RWPE2 (cell line): ENCODE measurements at places on chromosomes 11 and 22.

- no peak for DNase-seq
These were observed 68.4 kb downstream of the TRAF6 start for GRCh38 chr11:36441610-36442208.

GRCh38 chr22:38786631-38787030, 7.3 kb downstream of the DNAL4 start:
- DNase-seq, result no peak

GRCh38 chr11:104529213-104529612, 365.3 kb upstream of the PDGFD start:
- no peak for DNase-seq

DNA sequence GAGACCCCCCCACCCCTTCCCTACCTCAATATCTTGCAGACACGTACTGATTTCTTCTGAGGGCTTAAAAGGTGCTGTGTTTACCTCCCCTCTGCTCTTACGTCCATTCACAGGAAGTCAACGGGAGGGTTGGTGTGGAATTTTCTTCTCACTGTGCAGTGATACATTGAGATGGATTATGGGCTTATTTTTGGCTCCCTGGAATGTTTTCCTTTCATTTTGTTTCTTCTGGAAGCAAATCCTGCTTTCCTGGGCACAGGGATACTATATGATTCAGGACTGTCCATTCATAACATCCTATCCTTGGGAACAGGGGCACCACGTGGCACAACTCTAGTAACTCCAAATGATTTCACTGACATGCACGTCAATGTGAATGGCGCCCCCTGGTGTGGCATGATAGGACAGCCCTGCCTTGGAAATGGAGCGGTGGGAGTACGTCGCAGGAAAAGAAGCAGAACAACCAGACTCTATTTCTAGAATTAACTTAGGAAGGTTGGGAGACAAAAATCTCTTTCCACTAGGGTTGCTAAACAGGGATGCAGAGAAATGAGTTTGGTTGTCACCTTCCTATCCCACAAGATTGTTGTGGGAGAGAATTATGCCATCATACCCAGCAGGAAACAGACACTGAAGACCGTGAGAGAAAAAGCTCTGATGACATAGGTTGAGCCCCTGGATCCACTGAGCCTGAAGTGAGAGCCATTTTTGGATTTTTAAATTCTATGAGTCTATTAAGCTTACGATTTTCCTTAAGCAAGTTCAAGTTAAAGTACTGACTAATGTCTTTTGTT, 146.5 kb upstream of the RAG2 start:
- DNase-seq, result peak; percentile 57

- DNase-seq, result no peak
These were observed 155.7 kb downstream of the CWF19L2 start for GRCh38 chr11:107301878-107302277.

DNA sequence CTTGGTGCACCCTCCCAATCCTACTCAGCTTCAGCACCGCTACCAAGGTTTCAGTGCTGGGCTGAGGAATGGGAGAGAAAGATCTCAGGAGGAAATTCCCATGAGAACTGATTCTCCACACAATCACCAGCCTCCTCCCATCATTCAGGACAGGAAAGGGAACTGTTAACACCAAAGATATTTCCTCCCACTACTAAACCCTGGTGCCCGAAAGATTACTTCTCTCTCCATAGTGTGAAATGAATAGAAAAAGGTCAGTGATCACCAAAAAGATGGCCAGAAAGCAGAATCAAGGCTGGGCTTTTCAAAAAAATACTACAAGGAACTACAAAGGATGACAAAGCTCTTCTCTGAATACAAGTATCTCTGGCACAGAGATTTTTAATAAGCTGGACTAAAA, 26.1 kb downstream of the TCIRG1 start:
- DNase-seq, result no peak

DNA sequence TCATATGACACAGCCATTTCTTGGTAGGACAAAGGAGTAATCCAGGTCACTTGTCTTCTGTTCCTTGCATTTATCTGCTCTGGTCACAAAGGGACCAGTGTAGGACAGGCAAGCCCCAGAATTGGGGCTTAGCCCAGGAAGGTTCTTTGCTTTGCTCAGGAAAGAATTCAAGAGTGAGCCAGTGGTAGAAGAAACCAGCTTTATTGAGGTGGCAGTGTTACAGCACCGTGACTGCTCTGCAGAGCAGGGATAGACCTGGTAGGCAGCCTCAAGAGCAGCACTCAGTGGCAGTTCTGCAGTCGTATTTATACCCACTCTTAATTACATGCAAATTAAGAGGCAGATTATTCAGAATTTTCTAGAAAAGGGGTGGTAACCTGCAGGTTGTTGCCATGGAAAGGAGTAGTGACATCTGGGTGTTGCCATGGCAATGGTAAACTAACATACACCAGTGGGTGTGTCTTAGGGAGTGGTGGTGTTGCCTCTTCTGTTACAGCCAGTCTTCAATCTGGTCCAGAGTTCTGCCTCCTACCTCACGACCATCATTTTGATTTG, 84.9 kb upstream of the RAB1B start:
- DNase-seq, result no peak

- DNase-seq, result no peak
These were observed 87.7 kb upstream of the SLC25A18 start for GRCh38 chr22:17475318-17476230.

DNA sequence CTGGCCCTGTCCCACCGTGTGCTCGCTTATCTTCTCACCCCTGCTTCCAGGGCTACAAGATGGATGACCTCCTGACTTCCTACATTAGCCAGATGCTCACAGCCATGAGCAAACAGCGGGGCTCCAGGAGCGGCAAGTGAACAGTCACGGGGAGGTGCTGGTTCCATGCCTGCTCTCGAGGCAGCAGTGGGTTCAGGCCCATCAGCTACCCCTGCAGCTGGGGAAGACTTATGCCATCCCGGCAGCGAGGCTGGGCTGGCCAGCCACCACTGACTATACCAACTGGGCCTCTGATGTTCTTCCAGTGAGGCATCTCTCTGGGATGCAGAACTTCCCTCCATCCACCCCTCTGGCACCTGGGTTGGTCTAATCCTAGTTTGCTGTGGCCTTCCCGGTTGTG, 86.5 kb downstream of the MYO7A start:
- DNase-seq, result no peak

DNA sequence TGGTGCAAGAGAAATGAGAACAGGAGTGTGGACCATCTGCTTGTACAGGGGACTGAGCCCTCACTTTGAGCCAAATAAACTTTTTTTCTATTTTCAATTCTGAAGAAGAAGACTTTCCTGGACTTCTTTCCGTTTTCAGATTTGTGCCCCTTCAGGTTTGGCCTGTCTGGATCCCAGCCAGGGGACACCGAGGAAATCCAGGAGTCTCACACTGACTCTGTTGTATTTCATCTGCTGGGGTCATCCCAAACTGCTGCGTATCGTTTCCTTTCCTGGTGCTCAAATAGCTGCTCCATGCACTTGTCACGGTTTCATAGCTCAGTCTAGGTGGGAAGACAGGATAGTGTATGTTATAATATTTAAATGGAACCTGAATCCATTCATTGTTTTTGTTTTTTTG, 51.7 kb downstream of the GGTLC2 start:
- no peak for DNase-seq

DNA sequence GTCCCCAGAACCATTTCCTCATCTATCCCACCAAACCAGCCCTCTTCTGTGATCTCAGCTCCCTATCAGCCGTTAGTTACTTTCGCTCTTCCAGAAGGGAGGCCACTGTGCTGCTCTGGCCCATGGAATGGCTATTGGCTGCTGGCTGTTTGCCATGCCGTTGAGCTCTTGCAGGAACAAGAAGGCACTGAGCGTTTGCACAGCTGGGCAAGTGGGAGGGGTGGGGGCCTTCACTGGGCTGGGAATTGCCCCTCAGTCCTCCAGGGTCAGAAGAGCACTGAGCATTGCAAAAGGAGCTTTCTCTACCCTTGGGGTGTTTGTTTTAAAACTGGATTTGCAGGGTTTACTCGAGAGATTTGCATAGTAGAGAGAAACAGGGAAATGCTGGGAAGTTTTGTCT, 129.0 kb upstream of the PARVA start:
- DNase-seq, result no peak

DNA sequence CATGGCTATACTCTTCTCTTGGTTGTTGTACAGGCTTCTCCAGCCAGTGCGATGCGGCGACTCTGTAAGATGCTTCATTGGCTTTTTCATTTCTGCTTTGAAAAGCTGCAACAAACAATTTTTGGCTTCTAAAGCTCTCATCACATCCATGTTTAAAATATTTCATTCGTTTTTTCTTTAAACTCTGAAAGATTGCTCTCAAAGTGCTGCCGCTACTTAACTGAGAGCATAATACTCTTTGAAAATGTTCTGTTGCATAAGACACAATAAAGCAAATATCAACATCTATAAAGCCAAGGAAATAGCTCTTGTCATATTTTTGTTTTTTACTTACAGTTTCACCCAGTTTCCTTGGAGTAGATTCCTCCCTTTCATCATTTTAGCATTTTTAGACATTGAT, 468.3 kb downstream of the TBC1D22A start:
- DNase-seq, result no peak

- no peak for DNase-seq
These were observed 74.1 kb downstream of the CYB5R2 start for GRCh38 chr11:7599209-7599608.

DNA sequence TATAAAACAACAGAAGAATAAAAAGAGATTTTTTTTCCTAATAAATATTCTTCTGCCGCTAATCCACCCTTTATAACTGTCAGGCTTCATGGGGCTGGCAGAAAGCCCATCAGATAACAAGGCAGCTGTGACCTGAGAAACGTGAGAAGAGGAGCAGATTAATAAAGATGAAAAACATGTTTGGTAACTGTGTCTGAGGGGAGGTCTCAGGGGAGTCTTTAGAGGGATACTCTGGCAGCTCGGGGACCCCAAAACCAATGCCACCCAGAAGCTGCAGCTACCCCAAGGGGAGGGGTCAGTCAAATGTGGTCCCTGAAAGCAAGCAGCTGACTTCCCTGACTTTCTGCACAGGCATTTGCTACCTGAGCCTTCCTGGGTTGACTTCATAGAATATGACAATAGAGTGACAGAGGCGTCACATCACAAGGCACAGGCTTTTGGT, 48.4 kb upstream of the POU2AF1 start:
- DNase-seq, result no peak

DNA sequence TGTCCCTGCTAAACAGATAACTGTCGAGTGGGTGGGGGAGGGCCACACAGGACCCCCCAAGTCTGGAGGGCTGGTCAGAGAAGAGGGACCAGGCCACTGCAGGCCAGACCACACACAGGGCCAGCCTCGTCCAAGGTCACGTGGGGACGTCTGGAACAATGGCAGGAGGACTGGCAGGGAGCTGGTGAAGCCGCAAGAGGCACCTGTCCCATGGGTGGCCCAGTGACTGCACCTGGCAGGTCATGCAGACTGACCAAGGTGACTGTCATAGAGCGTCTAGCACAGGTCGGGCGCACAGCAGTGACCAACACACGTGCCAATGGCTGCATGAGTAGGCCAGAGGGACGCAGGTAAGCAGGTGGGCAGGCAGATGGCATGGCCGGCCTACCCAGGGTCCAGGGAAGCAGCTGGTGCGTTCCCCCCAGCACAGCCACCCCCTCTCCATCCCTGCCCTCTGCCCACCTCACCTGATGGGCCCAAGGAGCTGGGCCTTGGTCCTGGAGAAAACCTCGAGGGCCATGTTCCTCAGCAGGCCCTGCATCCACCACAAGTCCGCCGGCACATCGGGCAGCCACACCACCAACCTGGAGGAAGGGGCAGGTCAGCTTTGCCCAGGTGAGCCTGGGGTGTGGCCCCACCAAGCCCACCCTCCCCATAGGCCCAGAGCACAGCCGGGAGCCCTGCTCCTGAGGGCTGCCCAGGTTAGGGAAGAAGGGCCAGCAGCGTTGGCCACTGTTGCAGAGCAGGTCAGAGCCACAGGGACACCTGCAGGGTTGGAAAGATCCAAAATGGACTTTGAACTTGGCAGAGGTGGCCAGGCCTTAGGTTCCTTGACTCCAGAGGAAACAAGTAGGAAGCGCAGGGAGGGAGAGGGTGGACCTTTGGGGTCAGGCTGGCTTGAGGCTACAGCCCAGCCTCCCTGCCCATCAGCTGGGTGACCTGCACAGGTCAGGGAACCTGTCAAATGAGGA, 10.4 kb downstream of the PNPLA5 start:
- no peak for DNase-seq

GRCh38 chr22:30781271-30781875, 86.7 kb downstream of the OSBP2 start:
- no peak for DNase-seq

DNA sequence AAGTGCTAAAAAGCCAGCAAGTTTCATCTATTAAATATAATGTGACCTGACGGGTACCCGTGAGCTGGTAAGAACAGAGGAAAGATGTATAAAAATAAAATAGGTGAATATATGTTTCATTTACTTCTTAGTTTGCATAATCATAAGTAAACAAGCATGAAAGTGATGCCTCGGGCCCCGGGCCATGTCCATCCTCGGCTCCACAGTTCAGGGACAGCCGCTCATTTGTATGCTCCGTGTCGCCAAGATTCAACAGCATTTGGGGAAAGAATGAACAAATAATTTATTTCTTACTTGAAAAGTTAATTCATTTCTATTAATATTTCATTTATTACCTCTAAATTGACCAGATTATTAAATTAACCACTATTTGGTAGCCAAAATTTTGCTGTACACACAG, 251.8 kb downstream of the NTM start:
- DNase-seq, result no peak

- DNase-seq, result no peak
These were observed 92.3 kb downstream of the GAB2 start for GRCh38 chr11:78325274-78325781.

GRCh38 chr11:10908215-10908951, 50.5 kb upstream of the ZBED5 start:
- no peak for DNase-seq

- no peak for DNase-seq
These were observed 47.7 kb downstream of the C11orf91 start for GRCh38 chr11:33652930-33653329.

DNA sequence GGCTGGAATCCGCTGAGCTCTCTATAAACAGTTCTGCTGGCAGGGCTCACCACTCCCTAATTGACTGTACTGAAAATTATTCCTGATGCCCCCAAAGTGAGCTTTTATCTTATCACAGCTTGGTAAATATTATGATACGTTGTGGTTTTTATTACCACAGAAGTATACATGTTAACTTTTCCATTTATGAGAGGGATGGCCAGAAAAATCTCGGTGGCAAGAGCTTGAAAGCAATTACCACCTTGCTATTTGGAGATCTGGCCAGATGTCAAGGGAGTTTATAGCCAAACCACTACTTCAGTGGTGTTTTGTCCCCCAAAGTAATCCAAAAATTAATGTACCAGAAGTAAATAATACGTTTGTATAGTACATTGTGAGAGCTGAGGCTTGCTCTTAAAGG, 75.4 kb upstream of the RCN1 start:
- no peak for DNase-seq

DNA sequence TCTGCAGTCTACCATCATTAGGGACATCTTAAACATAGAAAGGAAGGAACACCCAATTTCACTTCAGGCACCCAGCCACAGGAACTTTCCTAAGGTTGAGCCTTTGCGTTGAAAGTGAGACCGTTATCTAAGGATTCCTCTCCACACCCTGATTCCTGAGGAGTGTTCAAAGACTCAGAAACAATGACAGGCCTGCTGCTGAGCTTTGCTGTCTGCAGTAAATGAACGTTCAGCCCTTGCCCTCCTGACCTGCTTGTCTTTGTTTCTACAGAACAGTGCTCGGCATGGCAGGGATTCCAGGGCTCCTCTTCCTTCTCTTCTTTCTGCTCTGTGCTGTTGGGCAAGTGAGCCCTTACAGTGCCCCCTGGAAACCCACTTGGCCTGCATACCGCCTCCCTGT, 7.0 kb downstream of the PRSS23 start:
- no peak for DNase-seq
